Dermis microvascular lymphatic vessel endothelial cell (primary cell): ENCODE measurements at places on chromosomes 11 and 22. TPM values are rescaled to one million over a fixed set of nuclear protein-coding genes. Genes with fewer than 3 reads are reported as not detected.

DNA sequence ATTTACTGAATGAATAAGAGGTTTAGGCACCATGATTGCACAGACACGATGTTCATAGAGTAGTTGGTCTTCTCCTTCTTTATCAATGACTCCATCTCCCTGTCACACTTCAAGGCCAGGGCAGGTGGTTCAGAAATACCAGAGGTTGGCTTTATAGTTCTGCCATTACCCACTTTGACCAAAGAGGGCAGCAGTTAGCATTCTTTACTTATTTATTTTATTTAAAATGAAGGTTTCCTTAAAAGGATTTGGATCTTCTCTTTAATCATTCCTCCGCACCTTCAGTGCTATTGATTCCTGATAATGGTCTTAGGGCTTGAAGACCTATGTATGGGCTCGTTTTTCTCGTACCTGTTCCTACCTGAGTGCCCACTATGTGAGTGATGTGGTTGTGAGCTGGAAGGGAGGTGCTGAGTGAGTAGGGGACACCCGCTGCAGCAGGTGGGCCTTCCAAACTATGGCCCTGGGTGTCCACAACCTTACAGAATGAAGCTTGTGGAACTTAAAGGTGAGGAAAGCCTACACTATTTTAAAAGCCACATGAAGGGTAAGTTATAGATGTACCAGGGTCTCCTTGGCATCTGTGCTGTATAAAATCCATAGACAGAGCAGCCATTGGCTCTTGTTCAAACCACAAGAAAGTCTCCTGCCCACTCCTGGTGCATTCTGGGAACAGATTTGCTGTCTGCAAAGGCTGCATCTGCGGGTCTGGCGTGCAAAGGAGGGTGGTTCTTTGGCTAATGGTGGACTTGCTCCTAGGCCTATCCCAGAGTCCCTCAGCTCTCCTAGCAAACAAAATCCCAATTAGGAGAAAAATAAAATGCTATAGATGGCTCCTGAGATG is 35.0 kb downstream of the TIMP3 start:
- DNase-seq, result no peak

GRCh38 chr11:78065203-78065602 is 1.5 kb downstream of the THRSP start:
- no peak for DNase-seq

- DNase-seq, result no peak
Observed at GRCh38 chr11:94826415-94826814, 58.3 kb downstream of the AMOTL1 start.

DNA sequence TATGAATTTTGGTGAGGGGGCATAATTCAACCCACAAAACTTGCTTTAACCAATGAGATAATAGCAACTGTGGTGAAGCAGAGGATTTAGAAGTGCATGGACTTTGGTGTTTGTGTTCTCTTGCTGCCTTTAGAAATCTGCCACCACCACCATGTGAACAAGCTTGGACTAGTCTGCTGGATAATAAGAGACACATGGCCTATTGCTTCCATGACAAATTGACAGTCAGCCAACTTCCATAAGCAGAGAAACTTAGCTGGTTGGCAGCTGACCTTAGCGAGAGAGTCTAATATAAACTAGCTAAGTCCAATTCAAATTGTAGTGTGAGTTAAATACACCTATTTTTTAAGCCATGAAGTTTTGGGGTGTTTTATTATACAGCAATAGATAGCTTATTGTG is 482.1 kb upstream of the ANO5 start:
- DNase-seq, result no peak

RBMXL2 gene
- not detected in 2 replicates for total RNA-seq

DNA sequence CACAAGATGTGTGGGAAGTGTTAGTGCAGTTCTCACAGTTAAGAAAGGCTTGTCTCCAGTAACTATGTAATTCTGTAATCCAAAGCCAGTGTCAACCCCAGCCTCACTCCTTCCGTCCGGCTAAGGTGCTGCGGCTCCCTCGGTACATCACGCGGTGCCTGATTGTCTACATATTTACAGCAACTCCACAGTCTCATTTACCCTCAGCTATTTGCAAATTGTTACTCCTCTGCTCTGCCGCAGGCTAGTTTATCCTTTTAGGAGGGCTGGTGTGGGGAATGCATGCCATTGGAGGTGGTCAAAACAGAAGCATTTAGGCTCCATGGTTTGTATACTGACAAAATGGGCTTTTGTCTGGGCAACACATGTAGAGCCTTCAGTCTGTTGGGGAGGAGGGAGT is 358.3 kb downstream of the METTL15 start:
- no peak for DNase-seq

TH gene
- total RNA-seq, result 0.13 TPM in 1 of 2 replicates, not detected in the other

SLC25A17 gene
- total RNA-seq, result 15.7 and 19.2 TPM in 2 replicates

DTX4 gene
- 10.4 and 49.6 TPM in 2 replicates for total RNA-seq

DNA sequence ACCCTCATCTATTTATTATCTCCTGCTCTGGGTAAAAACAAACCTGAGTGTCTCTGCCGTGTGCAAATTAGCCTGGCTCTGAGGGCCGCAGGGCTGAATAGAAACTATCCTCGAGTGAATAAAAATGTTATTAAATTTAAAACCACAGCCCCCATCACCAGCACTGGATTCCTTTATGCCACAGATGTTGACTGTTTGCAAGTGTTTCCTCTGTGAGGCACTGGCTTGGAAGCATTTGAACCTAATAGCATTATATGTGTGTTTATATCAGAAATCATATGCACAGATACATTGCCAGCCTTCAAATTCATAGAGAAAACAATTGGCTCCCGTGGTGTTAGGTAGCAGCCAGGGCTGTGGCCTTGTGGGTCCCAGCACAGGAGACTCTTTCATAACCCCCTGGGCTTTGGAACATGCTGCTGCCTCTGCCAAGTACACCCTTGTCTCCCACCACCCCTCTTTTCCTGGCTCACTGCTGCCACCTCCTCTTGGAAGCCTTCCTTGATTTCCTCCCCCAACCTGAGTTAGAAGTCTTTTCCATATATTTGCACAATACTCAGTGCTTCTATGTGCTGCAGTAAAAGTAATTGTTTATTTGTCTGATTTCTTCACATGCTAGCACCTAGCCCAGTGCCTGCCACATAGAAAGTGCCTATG is 294.4 kb downstream of the DDX10 start:
- DNase-seq, result no peak

DNA sequence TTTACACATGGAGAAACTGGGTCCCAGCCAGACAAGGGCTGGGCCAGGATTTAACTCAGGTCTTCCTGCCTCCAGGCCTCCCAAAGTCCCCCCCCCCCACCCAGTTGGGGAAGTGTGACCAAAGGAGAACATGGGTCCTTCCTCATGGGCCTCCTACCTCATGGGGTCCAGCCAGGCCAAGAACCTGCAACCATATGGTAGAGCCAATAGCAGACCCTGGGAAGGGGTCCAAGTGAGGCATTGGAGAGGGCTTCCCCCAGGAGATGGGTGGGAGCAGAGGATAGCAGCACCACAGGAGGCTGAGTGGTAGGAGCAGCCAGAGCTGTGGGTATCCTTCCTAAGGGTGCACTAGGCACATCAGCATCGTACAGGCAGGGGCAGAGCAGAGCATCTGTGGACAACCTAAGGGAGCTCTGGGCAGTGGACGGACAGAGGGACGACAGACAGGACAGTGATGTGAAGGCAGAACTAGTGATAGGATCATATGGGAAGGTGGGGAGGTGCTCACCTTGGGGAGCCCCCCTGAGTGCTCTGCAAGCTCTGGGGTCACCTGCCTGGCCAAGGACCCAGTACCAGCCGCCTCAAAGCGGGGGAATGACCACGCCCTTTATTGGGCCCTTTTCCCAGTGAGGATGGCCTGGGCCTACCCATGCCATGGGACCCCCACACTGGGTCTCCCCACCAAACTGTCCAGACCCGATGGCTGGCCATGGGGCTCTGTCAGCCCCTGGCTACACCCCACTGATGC is 4.5 kb downstream of the ARVCF start:
- DNase-seq, result no peak

GRCh38 chr22:26581026-26581425 is 8.9 kb downstream of the TPST2 start:
- no peak for DNase-seq

GRCh38 chr11:134781380-134781866 is 369.4 kb upstream of the B3GAT1 start:
- DNase-seq, result no peak

EFEMP2 gene
- 11.2 and 44.4 TPM in 2 replicates for total RNA-seq

GRCh38 chr11:27928809-27929208 is 179.1 kb downstream of the KIF18A start:
- DNase-seq, result no peak

DNA sequence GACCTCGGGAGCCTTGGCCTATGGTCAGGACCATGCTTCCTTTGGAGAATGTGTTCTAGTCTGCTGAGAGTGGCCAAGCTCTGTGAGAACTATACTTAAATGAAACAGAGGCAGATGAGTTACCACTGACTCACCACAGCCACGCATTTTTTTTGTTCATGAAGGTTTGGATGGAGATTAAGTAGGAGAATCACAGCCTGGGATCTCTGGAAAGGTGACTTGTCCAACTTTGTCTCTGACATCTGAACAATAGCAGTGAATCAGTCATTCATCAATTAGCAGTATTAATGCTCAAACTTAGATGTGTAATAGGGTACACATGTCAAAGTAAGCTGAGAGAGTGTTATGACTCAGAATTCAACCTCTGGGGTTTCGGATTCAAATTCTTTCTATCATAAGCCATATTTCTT is 100.7 kb upstream of the ANO3 start:
- DNase-seq, result no peak

DNA sequence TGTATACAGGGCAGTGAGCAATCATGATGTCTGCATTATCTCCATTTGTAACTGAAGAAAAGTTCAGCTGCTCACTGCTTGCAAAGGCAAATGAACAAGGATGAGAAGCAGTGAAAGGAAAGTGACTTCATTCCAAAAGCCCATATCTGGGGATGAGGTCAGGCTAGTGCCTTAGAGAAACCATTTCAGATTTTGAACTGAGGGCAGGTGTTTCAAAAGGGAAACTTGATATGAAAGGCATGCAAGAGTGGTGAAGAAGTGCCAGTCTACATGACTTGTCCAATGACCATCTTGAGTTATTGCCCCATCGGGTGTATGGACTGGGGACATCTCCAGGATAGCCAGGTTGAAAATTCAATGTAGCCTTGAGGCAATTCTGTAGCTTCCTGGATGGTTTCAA is 7.3 kb upstream of the APOL4 start:
- no peak for DNase-seq

DNA sequence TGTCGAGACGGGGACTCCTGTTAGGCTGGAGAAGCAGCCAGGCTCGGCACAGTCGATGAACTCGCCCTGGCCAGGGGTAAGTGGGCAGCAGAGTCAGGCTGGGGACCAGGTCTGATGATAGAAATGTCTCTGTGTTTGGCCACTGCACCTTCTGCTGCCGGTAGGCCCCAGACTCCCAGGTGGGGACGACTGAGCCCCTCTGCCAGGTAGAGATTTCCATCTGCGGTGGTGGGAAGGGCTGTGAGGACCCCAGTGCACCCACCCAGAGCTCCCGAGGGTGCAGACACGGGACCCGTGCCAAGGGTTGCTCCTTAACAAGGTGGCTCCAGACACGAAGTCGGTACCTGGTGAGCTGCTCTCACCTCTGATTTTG is 862.5 kb downstream of the TBC1D22A start:
- DNase-seq, result no peak

DNA sequence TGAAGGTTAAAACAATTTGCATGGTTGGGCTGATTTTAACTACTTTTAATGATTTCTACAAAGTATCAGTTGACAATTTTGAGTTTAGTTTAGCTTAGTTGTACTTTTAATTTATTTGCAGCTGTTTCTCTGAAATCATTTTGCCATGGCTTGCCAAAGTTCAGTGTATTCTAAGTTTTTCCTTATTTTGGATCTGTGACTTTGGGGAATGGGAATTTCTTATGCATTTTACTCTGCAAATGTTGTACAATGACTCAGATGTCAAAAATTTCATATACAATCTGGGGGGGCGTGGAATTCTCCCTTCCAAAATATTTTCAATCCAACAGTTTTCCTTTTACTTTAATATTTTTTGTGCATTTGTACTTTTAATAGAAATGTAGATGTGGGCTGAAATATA is 8.9 kb upstream of the DCHS1 start:
- no peak for DNase-seq

P2RX6 gene
- under 0.01 TPM in 1 of 2 replicates, not detected in the other for total RNA-seq

ASRGL1 gene
- 8.6 and 9.6 TPM in 2 replicates for total RNA-seq

OR52N4 gene
- total RNA-seq, result not detected in 2 replicates

- no peak for DNase-seq
Observed at GRCh38 chr11:93746101-93746500, 4.6 kb downstream of the C11orf54 start.

DNA sequence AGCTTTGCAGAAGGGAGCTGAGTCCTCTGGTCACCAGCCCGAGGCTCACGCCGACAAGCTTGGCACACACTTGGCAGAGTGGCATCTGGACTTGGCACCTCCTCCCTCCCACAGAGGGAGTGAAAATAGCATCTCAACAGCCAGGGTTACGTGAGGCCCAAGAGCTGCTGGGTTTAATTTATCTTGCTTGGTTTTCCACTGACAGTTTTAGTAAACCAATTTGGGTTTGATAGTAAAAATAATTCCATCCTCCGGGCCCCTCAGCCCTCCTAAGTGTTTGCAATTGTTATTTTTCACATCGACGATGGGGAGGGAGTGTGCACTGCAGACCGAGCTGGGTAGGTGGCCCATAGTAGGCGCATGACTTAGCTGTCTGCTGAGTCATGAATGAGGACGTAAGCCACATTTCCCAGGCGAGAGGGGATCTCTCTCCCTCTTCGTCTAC is 107.6 kb upstream of the ASPHD2 start:
- no peak for DNase-seq

- no peak for DNase-seq
Observed at GRCh38 chr11:58933661-58934060, 5.6 kb upstream of the GLYATL1 start.

GRCh38 chr22:28116219-28116673 is 197.2 kb upstream of the PITPNB start:
- DNase-seq, result no peak

DNA sequence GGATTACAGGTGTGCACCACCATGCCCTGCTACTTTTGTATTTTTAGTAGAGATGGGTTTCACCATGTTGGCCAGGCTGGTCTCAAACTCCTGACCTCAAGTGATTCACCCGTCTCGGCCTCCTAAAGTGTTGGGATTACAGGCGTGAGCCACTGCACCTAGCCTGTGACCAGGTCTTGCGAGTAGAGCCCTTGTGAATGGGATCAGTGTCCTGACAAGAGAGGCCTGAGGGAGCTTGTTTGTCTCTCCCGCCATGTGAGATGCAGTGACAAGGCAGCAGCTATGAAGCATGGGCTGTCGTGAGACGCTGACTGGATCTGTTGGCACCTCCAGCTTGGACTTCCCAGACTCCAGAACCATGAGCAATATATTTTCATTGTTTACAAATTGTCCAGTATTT is 69.3 kb downstream of the LRRC32 start:
- DNase-seq, result no peak

GPHA2 gene
- total RNA-seq, result not detected in 2 replicates

GRCh38 chr11:81899156-81899555 is 834.5 kb downstream of the FAM181B start:
- no peak for DNase-seq

APOL4 gene
- total RNA-seq, result 3.6 and 7.1 TPM in 2 replicates

GRCh38 chr11:98195300-98195699 is 825.4 kb upstream of the CNTN5 start:
- DNase-seq, result no peak

CNTF gene
- 1.2 and 1.3 TPM in 2 replicates for total RNA-seq
